ENCODE measurements at places on chromosomes 2 and 18.

DNA sequence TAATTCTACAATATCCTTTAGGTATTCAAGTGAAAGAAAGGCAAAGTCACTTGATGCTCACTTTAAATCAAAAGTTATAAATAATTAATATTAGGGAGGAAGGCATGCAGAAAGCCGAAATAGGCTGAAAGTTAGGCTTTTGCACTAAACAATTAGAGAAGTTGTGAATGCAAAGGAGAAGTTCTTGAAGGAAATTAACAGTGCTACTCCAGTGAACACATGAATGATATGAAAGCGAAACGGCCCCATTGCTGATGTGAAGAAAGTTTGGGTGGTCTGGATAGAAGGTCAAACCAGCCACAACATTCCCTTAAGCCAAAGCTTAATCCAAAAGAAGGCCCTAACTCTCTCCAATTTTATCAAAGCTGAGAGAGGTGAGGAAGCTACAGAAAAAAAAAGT lies 103.1 kb upstream of the CXCR4 start:
- no peak for DNase-seq

GRCh38 chr18:71630696-71631095 lies 913.4 kb downstream of the CBLN2 start:
- DNase-seq, result no peak

GRCh38 chr2:1593371-1594122 lies 150.8 kb downstream of the PXDN start:
- peak; percentile 70 for DNase-seq

DNA sequence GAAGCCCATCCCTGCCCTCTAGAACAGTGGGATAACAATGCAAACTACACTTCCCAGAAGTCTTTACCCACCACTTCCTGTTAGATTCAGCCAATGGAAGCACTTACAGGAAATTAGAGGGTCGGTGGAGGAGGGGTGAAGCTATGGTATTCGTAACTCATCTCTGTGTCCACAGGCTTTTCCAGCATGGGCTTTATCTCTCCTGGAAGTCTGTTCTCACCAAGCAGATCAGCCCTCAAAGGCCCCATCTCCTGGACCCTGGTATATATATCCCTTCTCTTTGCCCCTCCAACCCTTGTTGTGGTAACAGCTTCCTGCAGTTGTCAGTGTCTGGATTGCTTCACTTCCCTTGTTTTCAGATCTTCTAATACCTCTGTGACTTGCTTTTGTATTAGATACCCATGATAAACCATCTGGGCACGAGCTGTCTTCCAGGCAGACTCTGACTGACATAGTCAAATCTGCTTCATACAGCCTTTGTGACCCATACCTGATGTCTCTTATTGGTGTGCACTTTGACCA lies 475.0 kb upstream of the POU3F3 start:
- DNase-seq, result no peak

- no peak for DNase-seq
Observed at GRCh38 chr18:4524096-4524495, 69.0 kb upstream of the DLGAP1 start.

GRCh38 chr2:174138161-174138560 lies 110.2 kb downstream of the OLA1 start:
- DNase-seq, result no peak

GRCh38 chr18:6444466-6445228 lies 29.9 kb upstream of the L3MBTL4 start:
- DNase-seq, result no peak
